ENCODE measurements at places on chromosomes 12 and 14.
A peak's percentile ranks its signal among the peaks of the same experiment; 100 is the strongest.

GRCh38 chr14:91315844-91316267 lies 71.4 kb upstream of the GPR68 start:
- no peak for DNase-seq

DNA sequence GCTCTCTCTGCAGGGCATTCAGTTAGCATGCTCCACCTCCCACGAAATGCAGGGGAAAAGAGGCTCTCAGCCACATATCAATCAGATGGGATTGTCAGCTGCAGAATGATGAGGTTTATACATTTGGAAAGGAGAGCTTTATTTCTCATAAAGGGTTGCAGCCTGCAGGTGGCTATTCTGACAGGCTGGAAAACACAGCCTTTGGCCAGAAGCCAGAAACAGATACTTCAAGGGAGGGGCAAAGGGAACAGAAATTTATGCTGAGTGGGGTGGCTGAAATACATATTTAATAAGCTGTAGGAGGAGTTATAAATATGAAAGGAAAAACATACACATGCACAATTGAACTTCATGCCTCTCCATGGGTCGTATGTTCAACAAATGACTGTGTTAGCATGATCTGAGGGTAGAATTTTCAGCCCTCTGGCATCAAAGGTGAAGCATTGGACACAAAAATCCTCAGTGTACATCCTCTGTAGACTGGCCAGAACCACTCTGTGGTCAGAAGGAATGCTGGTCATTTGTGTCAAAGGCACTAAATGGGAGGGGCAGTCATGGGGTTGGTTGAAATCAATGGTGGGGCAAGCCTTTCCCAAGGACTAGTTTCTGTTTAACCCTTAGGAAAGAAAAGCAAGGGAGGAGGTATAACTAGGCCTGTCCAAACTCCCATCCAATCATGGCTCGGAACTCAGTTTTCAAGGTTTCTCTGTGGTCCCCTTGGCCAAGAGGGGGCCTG lies 62.4 kb downstream of the TMX1 start:
- peak; percentile 14 for DNase-seq

DNA sequence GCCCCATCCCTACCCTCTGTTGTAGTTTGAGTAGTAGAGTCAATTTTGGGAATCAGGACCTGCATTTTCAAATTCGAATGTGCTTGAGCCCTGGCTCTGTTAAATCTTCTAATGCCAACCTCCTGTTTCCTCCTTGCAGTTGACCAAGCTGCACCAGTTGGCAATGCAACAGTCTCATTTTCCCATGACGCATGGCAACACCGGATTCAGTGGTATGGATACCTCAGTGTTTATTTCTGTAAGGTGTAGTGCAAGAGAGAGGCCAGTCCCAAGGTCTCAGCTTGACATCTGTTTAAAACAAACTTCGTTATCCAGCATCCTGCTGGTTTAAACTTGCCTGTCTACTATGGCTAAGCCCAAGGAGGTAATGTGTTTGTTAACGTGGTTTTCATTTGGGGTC lies 15.2 kb downstream of the PCBP2 start:
- DNase-seq = no peak

DNA sequence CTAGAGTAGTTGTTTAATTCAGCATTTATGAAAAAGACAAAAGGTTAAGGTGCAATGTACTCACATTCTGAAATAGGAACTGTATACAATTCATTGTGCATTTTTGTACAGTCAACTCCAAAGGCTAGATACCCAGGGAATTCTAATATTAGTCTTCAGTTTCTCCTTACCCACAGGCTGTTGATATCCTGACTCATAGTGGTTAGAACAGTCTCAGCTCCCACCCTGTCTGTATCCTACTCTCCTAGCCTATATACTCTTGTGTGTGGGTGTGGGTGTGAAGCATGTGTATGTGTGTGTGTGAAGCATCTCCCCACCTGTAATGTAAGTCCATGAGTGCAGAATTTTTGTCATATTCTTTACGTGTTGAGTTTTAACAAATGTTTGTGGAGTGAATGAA lies 229.5 kb downstream of the NAV3 start:
- peak; percentile 14 for DNase-seq

- DNase-seq = no peak
Measured at GRCh38 chr12:52848661-52849255, at the start of gene KRT78. KRT78 (minus strand) TSS chr12:52848994; CDS start chr12:52848930, 64 bp downstream.

DNA sequence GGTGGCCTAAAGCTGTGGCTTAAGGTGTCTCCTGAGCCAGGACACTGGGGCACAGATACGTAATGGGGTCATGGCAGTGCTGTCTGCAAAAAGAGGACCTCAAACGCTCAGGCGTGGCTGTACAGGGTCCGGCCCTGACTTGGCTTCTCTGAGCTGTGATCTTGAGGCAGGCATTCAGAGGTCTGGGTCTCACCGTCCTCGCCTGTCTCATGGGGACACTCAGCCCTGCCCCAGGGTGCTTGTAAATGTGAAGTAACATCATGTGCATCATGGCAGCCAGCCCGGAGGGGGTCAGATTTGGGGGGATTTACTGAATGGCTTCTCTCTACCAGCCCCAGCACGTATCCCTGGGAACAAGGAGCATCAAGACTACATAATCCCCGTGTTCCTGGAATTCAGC lies 28.8 kb downstream of the DIO3 start:
- DNase-seq = no peak

- DNase-seq = peak; percentile 94
Measured at GRCh38 chr12:40105515-40106201, at the start of gene SLC2A13. SLC2A13 (minus strand) TSS chr12:40106081; CDS start chr12:40105808, 273 bp downstream.
